ENCODE measurements at places on chromosomes 2 and 18.

- no peak for DNase-seq
Measured at GRCh38 chr2:232058063-232058877, 96.8 kb downstream of the DIS3L2 start.

- DNase-seq: no peak
Measured at GRCh38 chr2:212223696-212224095, 314.9 kb downstream of the ERBB4 start.

GRCh38 chr18:22609642-22610041, 191.9 kb upstream of the CTAGE1 start:
- no peak for DNase-seq

DNA sequence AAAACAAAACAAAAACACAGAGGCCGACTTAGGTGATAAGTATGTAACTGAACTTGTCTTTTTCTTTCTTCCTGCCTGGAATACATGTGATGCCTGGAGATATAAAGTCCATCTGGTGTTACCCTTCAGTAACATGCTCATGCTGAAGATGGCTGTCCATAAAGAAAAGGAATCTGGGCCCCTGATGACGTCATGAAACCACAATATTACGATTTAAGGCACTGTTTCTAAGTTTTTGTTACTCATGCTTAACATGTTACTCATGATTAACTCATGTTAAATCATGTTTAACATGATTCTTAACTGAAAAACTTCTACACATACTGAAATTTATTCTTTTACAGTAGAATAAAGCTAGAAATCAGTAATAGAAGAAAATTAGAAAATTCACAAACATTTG, 49.0 kb downstream of the STRADB start:
- DNase-seq: no peak

DNA sequence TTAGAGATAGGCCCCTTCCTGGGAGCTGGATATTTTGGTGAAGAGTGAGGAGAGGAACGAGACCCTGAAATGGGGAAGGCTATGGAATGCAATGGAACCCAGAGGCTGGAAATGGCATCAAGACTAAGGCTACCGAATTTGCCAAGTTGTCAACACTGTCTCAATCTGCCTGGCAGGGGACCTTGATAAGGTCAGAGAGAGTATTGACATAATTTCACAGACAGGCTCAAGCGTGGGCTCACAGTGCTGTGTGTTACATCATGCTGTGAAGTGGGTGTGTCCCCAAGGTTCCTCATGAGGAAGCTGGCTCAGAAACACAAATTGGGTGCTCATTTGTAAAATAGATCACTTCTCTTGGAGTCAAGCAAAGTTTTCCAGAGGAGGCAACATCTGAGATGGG, 51.8 kb upstream of the CYRIA start:
- DNase-seq: no peak

- DNase-seq: no peak
Measured at GRCh38 chr2:218734190-218734975, 23.7 kb downstream of the TTLL4 start.

- no peak for DNase-seq
Measured at GRCh38 chr2:236021499-236022057, 146.6 kb downstream of the GBX2 start.

Data from naive B cell (primary cell).